ENCODE measurements at places on chromosomes 4 and X.

GRCh38 chr4:137558951-137559350 is 26.7 kb upstream of the PCDH18 start:
- H3K4me1 ChIP-seq, result no peaks in the 10 kb centered on the region
- no peaks in the 10 kb centered on the region for H3K27me3 ChIP-seq
- H3K36me3 ChIP-seq, result no peaks in the 10 kb centered on the region
- no peak for DNase-seq
- no peak overlapping the region for H3K4me3 ChIP-seq
- H3K27ac ChIP-seq, result no peak overlapping the region

DNA sequence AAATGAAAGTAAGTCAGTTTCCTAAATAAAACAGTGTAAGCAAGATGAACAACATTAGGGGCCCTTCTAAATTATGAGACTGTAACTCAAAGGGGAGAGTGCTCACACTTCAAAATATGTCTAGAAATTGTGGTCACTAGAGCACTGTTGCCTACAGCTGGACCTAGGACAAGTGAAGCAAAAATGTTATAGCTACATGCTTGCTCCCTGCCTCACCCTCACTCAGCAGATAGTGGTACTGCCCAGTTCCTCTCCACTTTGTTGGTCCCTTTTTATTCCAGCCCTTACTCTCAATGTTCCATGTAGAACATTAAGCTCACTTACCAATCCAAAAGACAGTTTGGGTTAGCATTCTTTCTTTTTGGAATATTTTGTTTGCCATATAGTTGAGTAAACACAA is 147.3 kb downstream of the GRIA3 start:
- DNase-seq, result no peak
- H3K27ac ChIP-seq, result no peak overlapping the region
- no peaks in the 10 kb centered on the region for H3K4me1 ChIP-seq
- no peak overlapping the region for H3K4me3 ChIP-seq
- no peaks in the 10 kb centered on the region for H3K27me3 ChIP-seq
- H3K36me3 ChIP-seq, result no peaks in the 10 kb centered on the region

DNA sequence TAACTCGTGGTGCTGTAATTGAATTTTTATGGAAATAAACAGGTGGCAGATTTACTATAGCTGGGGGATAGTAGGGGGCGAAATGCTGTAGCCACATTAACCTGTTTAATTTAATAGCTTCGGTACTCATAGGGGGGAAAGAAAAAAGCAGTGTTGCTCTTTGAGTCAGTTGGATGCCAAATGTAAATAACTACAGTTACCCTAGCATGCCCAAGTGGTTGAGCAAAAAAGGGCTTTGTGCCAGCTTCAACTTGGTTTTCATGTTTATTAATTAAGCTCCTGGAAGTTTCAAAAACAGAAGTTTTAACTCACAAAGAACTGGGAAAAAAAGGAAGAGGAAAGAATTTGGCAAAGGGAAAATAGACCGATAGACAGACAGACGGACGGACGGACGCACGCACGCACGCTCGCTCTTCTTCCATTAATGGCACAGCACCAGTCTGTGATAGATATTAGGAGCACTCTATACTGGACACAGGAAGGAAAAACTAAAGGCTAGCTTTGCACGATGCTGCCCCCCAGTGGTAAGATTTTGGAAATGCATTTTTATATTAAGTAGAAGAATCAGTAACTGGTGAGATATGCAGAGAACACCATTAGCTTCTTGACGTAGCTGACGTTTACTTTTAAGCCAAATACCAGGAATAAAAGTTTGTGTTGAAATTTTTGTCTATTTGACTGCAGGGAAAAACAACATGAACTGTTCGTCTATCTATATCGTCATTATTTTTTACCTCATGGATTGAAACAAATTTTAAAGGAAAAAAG is 151.8 kb downstream of the SLC7A11 start:
- peaks cover 14% of the 10 kb centered on the region for H3K4me1 ChIP-seq
- H3K27ac ChIP-seq, result no peak overlapping the region
- no peaks in the 10 kb centered on the region for H3K36me3 ChIP-seq
- H3K27me3 ChIP-seq, result no peaks in the 10 kb centered on the region
- H3K4me3 ChIP-seq, result peak overlapping the region; percentile 50

GRCh38 chr4:18419780-18420179 is 398.2 kb upstream of the LCORL start:
- no peaks in the 10 kb centered on the region for H3K36me3 ChIP-seq
- no peak overlapping the region for H3K4me3 ChIP-seq
- H3K27me3 ChIP-seq, result no peaks in the 10 kb centered on the region
- H3K4me1 ChIP-seq, result no peaks in the 10 kb centered on the region

DNA sequence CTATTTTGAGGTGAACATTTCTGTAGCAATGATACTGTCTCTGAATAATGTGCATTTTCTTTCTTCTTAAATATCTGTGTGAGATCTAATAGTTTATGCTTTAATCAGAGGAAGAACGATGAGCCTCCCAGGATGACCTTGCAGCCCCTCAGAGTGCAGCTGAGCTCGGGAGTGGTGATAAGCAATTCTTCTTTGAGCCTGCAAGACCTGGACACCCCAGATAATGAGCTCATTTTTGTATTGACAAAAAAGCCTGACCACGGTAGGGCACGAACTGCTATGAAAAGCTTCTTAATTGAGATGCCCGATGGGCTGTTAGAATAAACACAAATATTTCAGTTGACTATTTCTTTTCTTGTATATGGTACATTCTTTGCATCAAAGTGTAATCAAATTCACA is 105.0 kb upstream of the ANXA3 start:
- H3K27ac ChIP-seq, result no peak overlapping the region
- H3K36me3 ChIP-seq, result no peaks in the 10 kb centered on the region
- H3K4me3 ChIP-seq, result no peak overlapping the region
- no peaks in the 10 kb centered on the region for H3K4me1 ChIP-seq
- no peaks in the 10 kb centered on the region for H3K27me3 ChIP-seq

DNA sequence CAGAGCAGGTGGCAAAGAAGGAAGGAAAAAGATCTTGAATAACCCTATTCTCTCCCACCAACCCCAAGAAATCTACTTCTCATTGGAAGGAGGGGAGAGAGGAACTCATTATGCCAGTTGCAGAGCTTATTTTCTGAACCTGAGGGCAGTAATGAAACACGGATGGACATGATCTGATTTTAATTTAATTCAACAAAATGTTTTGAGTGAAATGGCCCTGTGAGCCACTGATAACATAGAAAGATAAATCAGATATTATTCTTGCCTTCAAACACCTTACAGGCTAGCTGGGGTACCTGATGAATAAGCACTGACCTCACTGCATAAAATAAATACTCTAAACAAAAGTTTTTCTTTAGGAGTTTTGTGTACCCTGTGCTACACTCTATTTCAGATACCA is 30.3 kb downstream of the DAPP1 start:
- H3K36me3 ChIP-seq, result no peaks in the 10 kb centered on the region
- no peaks in the 10 kb centered on the region for H3K4me1 ChIP-seq
- no peak overlapping the region for H3K4me3 ChIP-seq
- no peaks in the 10 kb centered on the region for H3K27me3 ChIP-seq

DNA sequence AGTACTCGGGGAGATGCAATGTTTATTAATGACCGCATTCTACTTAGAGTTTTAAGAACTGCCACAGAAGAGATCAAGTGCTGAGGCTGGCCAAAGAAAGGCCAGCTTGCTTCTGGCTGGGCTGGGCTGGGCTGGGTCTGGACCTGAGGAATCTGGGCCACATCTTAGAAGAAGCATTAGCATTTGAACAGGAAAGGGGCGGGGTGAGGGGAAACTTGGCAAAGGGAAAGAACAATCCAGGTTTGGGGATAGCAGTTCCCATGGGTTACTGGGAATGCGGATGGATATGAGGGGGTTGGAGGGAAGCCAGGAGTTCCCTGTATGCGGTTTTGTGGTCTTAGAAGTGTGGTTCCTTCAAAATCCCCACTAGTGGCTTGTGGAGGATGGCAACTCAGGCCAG is 83.3 kb downstream of the CLDN34 start:
- no peak for DNase-seq
- no peaks in the 10 kb centered on the region for H3K36me3 ChIP-seq
- no peaks in the 10 kb centered on the region for H3K27me3 ChIP-seq
- H3K4me3 ChIP-seq, result no peak overlapping the region

GRCh38 chr4:6324999-6325787 is 55.5 kb downstream of the WFS1 start:
- no peaks in the 10 kb centered on the region for H3K4me1 ChIP-seq
- peak; percentile 58 for DNase-seq
- no peaks in the 10 kb centered on the region for H3K27me3 ChIP-seq
- H3K36me3 ChIP-seq, result no peaks in the 10 kb centered on the region
- peak overlapping the region; percentile 27 for H3K27ac ChIP-seq

DNA sequence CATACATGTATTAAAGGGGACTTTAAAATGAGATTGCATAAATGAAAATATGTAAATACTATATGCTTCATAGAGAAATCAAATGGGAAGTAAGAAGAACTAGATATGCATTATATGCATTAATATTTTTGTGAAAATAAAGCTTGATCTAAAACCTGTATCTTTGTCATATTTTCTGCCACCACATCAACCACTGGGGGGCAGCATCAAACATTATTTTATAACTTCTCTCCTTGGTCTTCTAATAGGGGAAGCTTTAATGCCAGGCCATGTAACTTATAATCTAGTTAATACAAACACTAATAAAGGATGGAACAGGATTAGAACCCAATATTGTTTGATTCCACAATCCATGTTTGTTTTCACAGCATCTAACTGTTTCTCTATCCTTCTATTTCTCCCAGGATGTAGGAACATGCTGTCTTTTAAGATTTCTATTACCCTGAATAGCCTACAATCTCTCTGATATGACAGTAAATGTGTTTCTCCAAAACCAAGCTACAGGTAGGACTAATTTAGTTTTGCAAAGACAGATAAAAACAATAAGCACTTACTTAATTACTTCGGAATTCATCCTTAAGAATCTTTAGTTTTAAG is 10.0 kb downstream of the QRFPR start:
- H3K27ac ChIP-seq, result no peak overlapping the region
- H3K4me1 ChIP-seq, result no peaks in the 10 kb centered on the region
- no peak overlapping the region for H3K4me3 ChIP-seq

DNA sequence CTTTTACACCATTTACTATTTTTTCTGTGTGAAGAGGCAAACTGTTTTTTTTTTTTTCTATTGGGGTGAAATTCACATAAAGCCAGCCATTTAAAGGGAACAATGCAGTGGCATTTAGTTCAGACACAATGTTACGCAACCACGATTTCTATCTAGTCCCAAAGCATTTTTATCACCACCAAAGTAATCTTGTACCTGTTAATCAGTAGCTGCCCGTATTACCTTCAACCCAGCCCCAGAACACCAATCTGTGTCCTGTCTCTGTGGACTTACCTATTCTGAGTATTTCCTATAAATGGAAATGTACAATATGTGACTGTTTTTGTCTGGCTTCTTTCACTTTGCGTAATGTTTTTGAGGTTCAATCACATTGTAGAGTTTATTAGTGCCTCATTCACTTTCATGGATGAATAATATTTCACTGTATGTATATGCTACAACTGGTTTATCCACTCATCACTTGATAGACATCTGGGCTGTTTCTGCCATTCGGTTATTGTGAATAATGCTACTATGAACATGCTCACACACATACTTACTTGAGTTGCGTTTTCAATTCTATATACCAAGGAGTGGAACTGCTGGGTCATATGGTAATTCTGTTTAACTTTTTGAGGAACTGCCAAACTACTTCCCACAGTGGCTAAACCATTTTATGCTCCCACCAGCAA is 116.2 kb downstream of the CDS1 start:
- no peaks in the 10 kb centered on the region for H3K4me1 ChIP-seq
- no peak overlapping the region for H3K4me3 ChIP-seq
- no peak for DNase-seq
- H3K36me3 ChIP-seq, result peaks cover 98% of the 10 kb centered on the region
- no peaks in the 10 kb centered on the region for H3K27me3 ChIP-seq

DNA sequence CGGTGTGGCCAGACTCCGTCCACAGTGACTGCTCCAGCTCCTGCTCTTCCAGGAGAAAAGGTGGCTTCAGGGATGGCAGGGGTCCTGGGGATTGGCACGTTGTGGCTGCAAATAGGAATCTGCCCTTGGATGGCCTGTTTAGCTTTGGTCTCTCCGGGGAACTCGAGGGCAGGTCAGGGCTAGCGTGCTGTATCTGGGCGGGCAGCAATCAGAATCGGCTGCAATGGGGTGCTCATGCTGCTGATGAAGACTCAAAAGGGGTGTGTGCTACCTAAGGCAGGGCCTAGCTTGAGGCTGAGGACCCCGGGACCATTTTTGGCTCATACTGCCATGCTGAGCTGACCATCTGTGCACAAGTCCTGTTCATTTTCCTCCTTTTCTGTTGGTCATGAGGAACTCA is 51.3 kb downstream of the RGS12 start:
- no peak overlapping the region for H3K27ac ChIP-seq
- H3K4me1 ChIP-seq, result peaks cover 12% of the 10 kb centered on the region
- H3K4me3 ChIP-seq, result no peak overlapping the region
- H3K36me3 ChIP-seq, result peaks cover 12% of the 10 kb centered on the region

GRCh38 chr4:153014460-153014859 is 78.3 kb downstream of the FHDC1 start:
- no peaks in the 10 kb centered on the region for H3K27me3 ChIP-seq
- no peak for DNase-seq
- no peak overlapping the region for H3K4me3 ChIP-seq
- no peak overlapping the region for H3K27ac ChIP-seq
- H3K4me1 ChIP-seq, result no peaks in the 10 kb centered on the region

- H3K36me3 ChIP-seq, result no peaks in the 10 kb centered on the region
- no peak for DNase-seq
- no peak overlapping the region for H3K27ac ChIP-seq
- no peaks in the 10 kb centered on the region for H3K27me3 ChIP-seq
- no peak overlapping the region for H3K4me3 ChIP-seq
Measured at GRCh38 chrX:36859231-36859630, 148.9 kb upstream of the FAM47C start.

All from psoas muscle (tissue), 8 donors.